ENCODE measurements at places on chromosomes 11 and 22. TPM values are rescaled to one million over a fixed set of nuclear protein-coding genes. Genes with fewer than 3 reads are reported as not detected.

MIOX gene
- not detected for total RNA-seq

PIWIL4 gene
- total RNA-seq, result 1.4 TPM

ZP1 gene
- total RNA-seq, result not detected

DEUP1 gene
- under 0.01 TPM for total RNA-seq

BLID gene
- total RNA-seq, result 22.6 TPM

TSSK2 gene
- not detected for total RNA-seq

CNIH2 gene
- 0.25 TPM for total RNA-seq

PRRG4 gene
- total RNA-seq, result 0.12 TPM

SLC22A25 gene
- total RNA-seq, result not detected

CARD18 gene
- total RNA-seq, result not detected

RELT gene
- 4.9 TPM for total RNA-seq

MS4A4E gene
- not detected for total RNA-seq

PHLDA2 gene
- total RNA-seq, result 7.6 TPM

SNRPD3 gene
- 221 TPM for total RNA-seq

CBLIF gene
- not detected for total RNA-seq

CDCA5 gene
- 18.6 TPM for total RNA-seq

OR56A4 gene
- total RNA-seq, result not detected

ZNF215 gene
- 10.4 TPM for total RNA-seq

OR5P2 gene
- total RNA-seq, result not detected

LMO2 gene
- total RNA-seq, result not detected

ZFPL1 gene
- 34.0 TPM for total RNA-seq

LRRC74B gene
- not detected for total RNA-seq

NOX4 gene
- total RNA-seq, result 6.7 TPM

BUD13 gene
- 21.8 TPM for total RNA-seq

KCNA4 gene
- total RNA-seq, result under 0.01 TPM

AMOTL1 gene
- total RNA-seq, result 31.5 TPM

SLC25A18 gene
- under 0.01 TPM for total RNA-seq

MMP1 gene
- 221 TPM for total RNA-seq

BSCL2 gene
- total RNA-seq, result 39.5 TPM

TRIM48 gene
- total RNA-seq, result not detected

PEX16 gene
- total RNA-seq, result 27.4 TPM

OR52N4 gene
- not detected for total RNA-seq

KRTAP5-10 gene
- not detected for total RNA-seq

TEX12 gene
- 0.11 TPM for total RNA-seq

HTR3B gene
- total RNA-seq, result not detected

CAPN5 gene
- 13.5 TPM for total RNA-seq

MGAT3 gene
- not detected for total RNA-seq

ANO9 gene
- total RNA-seq, result not detected

SULT4A1 gene
- total RNA-seq, result not detected

PRG3 gene
- not detected for total RNA-seq

OMP gene
- total RNA-seq, result 0.75 TPM

PTPN5 gene
- total RNA-seq, result not detected

CADM1 gene
- 5.5 TPM for total RNA-seq

MFRP gene
- total RNA-seq, result not detected

RAB3IL1 gene
- total RNA-seq, result 19.1 TPM

NCF4 gene
- total RNA-seq, result not detected

MORC2 gene
- 16.7 TPM for total RNA-seq

EHF gene
- not detected for total RNA-seq

FXYD2 gene
- total RNA-seq, result not detected

NDUFS8 gene
- total RNA-seq, result 96.4 TPM

CCDC86 gene
- 15.8 TPM for total RNA-seq

SERPIND1 gene
- total RNA-seq, result not detected

HEPN1 gene
- not detected for total RNA-seq

AIFM3 gene
- 0.33 TPM for total RNA-seq

DBX1 gene
- total RNA-seq, result not detected

Data from uterine smooth muscle cell (primary cell).